ENCODE measurements at places on chromosomes 1 and 21.

DNA sequence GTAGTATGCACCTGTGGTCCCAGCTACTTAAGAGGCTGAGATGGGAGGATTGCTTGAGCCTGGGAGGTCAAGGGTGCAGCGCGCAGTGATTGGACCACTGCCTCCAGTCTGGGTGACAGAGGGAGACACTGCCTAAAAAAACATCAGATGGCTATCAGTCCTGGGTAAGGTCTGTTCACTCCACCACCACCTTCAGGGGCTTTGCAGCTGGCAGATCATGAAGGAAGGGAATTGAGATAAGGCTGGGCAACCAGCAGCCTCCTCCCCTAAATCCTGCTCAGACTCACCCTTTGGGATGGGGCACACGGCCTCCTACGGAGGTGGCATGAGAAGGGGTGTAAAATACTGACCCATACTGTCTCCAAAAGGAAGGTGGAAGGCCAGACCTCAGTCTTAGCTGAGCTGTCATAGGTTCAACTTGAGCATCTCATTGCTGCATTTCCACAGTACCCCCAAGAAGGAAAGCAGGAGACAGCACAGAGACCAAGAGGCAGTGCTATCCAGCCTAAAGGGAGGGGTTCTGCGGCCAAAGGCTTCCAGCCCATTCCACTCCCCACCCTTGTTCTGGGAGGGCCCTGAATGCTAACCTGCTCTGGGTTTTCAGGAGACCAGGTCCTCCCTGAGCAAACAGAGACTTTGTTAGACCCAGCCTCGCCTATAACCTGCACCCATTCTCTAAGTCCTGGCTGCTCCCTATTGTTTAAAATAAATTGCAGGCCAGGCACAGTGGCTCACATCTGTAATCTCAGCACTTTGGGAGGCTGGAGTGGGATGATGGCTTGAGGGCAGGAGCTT is 13.7 kb downstream of the SLC45A3 start:
- H3K36me3 ChIP-seq: peaks cover 2% of the 10 kb centered on the region
- H3K4me3 ChIP-seq: no peak overlapping the region
- DNase-seq: no peak
- H3K4me1 ChIP-seq: peaks cover 2% of the 10 kb centered on the region

DNA sequence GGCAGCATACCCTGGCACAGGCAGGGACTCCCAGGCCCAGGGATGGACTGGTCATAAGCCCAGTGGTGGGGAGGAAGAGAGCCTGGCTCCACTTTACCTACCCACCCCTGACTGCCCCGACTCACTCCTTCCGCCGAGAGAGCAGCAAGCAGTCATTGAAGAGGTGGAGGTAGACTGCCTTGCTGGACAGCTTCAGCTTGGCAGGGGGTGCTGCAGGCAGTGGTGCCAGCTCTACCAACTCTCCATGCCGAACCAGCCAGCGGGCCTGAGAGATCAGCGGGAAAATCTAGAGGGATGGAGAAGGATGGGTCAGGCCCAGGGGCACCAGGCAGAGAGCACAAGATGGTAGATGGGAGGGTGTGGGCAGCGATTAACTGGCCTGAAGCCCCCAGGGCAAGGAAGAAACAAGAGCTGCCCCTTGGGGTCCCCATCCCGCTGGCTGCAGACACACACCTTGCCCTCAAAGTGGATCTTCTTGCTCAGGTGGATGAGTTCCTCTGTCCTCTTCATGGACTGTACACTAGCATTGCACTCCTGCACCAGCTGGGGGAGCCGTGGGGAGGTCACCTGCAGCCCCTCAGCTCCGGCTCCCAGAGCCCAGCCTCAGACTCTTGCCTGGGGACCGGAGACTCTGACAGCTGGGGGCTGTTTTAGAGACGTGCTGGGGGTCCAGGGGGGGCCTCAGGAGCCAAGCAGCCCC is 7.7 kb downstream of the ARHGEF19 start:
- H3K27me3 ChIP-seq: no peaks in the 10 kb centered on the region
- H3K27ac ChIP-seq: peak overlapping the region; percentile 71
- peaks cover 5% of the 10 kb centered on the region for H3K36me3 ChIP-seq
- no peak for DNase-seq
- H3K4me3 ChIP-seq: peak overlapping the region; percentile 52

GRCh38 chr1:198079432-198079951 is 77.3 kb upstream of the NEK7 start:
- DNase-seq: no peak
- H3K36me3 ChIP-seq: no peaks in the 10 kb centered on the region
- peaks cover 28% of the 10 kb centered on the region for H3K27me3 ChIP-seq
- H3K4me3 ChIP-seq: no peak overlapping the region
- H3K27ac ChIP-seq: no peak overlapping the region

GRCh38 chr1:174913225-174913903 is 86.4 kb upstream of the CACYBP start:
- no peak overlapping the region for H3K4me3 ChIP-seq
- no peak for DNase-seq
- H3K4me1 ChIP-seq: peaks cover 11% of the 10 kb centered on the region
- no peak overlapping the region for H3K27ac ChIP-seq
- peaks cover 4% of the 10 kb centered on the region for H3K36me3 ChIP-seq
- H3K27me3 ChIP-seq: no peaks in the 10 kb centered on the region

DNA sequence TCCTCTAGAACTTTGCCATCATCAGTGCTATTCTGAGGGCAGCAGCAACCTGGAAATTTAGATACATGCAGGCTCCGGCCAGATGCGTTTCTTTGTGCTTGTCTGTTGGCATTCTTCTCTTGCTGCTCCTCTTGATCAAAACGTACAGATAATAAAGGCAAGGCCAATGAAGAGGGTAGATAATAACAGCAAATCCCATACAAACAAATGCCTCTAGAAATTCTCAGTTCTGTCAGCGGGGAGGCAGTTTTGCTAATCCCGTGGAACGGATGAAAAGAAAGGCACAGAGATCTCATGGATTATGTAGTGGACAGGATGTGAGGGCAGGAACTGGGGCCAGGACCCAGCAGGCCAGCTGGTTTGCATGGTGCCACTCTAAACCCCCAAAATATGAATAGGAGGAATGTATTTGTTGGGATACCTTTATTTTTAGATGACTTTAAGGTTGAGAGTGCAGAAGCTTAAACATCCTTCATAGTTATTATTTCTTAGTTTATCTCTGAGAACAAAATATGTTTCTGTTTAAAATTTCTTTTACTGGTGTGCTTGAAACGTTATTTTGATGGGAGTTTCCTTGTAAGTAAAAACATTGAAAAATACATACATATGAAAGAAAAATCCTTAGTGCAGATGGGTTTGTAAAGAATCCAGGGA is 1.5 kb downstream of the ITSN1 start:
- peaks cover 19% of the 10 kb centered on the region for H3K4me1 ChIP-seq
- peak overlapping the region; percentile 79 for H3K4me3 ChIP-seq
- peaks cover 10% of the 10 kb centered on the region for H3K27me3 ChIP-seq
- no peak overlapping the region for H3K27ac ChIP-seq
- H3K36me3 ChIP-seq: peaks cover 9% of the 10 kb centered on the region

- no peaks in the 10 kb centered on the region for H3K4me1 ChIP-seq
- no peak for DNase-seq
- H3K27me3 ChIP-seq: peaks cover 44% of the 10 kb centered on the region
- H3K27ac ChIP-seq: no peak overlapping the region
These were observed 30.3 kb upstream of the FMOD start for GRCh38 chr1:203381151-203381751.

DNA sequence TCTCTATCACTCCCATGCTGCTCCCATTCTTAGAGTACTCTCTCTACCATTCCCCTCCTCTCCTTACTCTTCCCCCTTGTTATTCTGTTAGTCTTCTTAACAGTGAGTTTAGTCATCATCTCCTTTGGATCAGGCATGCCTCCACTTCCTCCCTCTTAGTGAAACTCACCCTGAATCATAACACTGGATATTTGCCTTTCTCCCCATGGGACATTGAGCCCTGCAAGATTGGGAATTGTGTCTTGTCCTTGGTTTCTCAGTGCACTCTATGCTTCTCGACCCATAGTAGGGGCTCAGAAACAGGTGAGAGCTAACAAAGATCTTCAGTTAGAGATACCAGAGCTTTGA is 68.3 kb upstream of the GCLM start:
- H3K4me1 ChIP-seq: no peaks in the 10 kb centered on the region
- H3K4me3 ChIP-seq: no peak overlapping the region
- no peaks in the 10 kb centered on the region for H3K36me3 ChIP-seq
- no peaks in the 10 kb centered on the region for H3K27me3 ChIP-seq
- no peak for DNase-seq

- H3K27me3 ChIP-seq: no peaks in the 10 kb centered on the region
- DNase-seq: no peak
- H3K27ac ChIP-seq: no peak overlapping the region
- H3K4me1 ChIP-seq: no peaks in the 10 kb centered on the region
These were observed 333.4 kb upstream of the PKN2 start for GRCh38 chr1:88350648-88351047.

DNA sequence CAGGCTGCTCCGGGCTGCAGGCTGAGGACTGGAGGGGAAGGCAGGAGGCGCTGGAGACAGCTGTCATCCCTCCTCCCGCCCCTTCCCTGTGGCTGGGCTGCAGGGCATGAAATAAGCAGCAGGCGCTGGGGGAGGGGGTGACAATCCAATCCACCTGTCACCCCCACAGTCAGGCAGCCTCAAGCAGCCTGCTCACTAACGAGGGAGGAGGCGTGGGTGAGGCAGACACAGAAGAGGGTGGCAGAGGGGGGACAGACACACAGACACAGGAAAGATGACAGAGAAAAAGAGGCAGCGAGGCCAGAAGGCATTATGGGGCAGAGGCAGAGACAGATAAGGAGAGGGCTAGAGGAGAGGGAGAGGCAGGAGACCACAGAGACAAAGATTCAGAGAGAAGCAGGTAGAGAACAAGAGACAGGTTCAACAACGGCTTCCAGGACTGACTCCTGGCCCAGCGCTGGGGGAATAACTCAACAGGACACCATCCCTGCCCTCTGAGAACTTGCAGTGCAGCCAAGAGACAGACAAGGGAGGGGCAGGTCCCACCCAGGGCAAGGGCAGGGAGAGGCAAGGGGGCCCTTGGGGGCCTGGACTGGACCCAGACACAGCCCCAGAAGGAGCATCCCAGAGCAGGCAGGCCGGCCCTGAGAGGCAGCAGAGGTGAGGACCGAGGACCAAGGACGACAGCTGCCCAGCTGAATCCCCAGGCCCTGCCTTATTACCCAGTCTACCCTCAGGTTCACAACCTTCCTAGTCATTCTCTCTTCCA is 11.2 kb downstream of the MEF2D start:
- H3K36me3 ChIP-seq: peaks cover 25% of the 10 kb centered on the region
- H3K4me3 ChIP-seq: peak overlapping the region; percentile 70
- H3K27ac ChIP-seq: peak overlapping the region; percentile 94
- no peaks in the 10 kb centered on the region for H3K27me3 ChIP-seq
- peak; percentile 38 for DNase-seq
- peaks cover 91% of the 10 kb centered on the region for H3K4me1 ChIP-seq

DNA sequence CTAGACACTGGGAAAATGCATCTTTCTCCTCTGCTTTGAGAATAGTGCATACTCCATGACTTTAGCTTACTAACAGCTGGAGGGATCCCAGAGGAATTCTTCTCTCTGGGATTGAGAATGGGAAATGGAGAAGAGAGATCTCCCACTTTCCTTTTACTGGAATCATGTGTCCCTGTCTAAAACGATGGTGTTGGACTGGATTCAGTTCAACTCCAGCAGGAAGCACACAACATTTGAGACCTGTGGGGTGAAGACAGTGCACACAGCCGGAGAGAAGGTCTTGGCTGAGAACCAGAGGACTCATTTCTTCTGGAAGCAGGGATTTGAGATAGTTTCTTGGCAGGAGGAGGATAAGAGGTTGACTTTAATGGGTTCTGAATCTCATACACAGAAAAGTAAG is 58.7 kb downstream of the TRABD2B start:
- H3K4me1 ChIP-seq: no peaks in the 10 kb centered on the region
- H3K27me3 ChIP-seq: peaks cover 13% of the 10 kb centered on the region
- H3K4me3 ChIP-seq: no peak overlapping the region

GRCh38 chr1:3133686-3134085 is 64.7 kb downstream of the PRDM16 start:
- no peaks in the 10 kb centered on the region for H3K4me1 ChIP-seq
- H3K4me3 ChIP-seq: no peak overlapping the region
- H3K36me3 ChIP-seq: no peaks in the 10 kb centered on the region
- DNase-seq: no peak
- H3K27me3 ChIP-seq: peaks cover 8% of the 10 kb centered on the region
- no peak overlapping the region for H3K27ac ChIP-seq

DNA sequence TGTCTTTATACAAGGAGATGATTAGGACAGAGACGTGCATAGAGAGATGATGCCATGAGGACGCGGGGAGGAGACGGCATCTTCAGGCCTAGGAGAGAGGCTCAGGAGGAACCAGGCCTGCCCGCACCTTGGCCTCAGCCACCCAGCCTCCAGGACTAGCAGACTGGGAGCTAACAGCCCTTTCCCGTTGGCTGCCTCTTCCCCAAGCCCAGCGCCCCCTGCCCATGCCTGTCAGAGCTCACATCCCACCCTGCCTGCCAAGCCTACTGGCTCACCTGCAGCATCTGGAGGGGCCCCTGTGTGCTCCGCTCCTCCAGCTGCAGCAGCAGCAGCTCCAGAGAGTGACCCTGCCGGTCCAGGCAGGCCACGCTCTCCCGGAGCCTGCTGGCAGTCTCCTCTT is 4.0 kb upstream of the TRIM11 start:
- H3K36me3 ChIP-seq: peaks cover 14% of the 10 kb centered on the region
- peaks cover 5% of the 10 kb centered on the region for H3K27me3 ChIP-seq
- H3K27ac ChIP-seq: peak overlapping the region; percentile 46
- H3K4me3 ChIP-seq: no peak overlapping the region
- DNase-seq: no peak

DNA sequence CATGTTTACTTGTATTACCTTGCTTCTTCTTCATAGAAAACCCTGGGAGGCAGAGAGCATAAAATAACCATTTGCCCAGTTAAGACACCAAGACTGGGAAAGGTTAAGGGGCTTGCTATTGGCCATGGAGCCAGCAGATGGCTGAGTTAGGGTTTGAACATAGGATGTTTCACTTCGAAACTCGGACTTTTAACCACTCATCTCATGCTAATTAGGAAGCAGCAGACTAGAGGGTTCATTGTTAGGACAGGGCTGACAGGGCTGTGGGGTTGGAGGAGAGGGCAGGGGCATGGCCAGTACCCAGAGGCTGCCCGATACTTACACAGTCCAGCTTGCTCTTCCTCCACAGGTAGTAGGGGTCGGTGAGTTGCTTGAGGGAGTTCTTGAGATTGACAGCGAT is 17.0 kb downstream of the SLC26A9 start:
- no peaks in the 10 kb centered on the region for H3K36me3 ChIP-seq
- no peaks in the 10 kb centered on the region for H3K4me1 ChIP-seq
- no peak for DNase-seq
- H3K27me3 ChIP-seq: peaks cover 11% of the 10 kb centered on the region
- H3K27ac ChIP-seq: no peak overlapping the region

DNA sequence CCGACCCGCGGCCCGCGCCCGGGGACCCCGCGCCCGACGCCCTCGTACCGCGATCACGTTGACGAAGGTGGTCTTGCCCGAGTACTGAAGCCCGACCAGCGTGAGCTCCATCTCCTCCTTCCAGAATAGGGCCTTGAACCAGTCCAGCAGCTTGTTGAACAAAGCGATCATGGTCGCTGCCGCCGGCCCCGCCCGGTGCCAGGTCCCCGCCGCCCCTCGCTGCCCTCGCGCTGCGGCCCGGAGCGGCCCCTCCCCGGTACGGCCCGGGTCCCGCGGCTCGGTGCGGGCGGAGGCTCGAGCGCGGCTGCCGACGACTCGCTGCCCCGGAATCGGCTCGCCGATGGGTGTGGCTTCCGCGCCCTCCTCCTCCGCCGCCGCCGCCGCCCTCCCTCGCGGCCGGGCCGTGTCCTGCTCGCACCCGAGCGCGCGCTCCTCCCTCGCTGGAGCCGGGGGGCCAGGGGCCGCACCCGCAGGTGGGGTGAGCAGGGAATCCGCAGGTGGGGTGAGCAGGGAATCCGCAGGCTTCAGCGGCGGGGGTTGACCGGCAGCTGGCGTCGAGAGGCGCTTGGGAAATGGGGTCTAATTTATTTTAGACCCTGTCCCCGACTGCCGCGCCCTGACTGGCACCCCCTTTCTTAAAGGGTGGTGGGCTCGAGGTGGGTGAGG is at the start of gene ARL8A:
Gene ARL8A, minus strand, starts transcription at position 336 of the 666 bp plus-strand sequence. Its CDS starts 165 bp downstream, at position 171.
- peaks cover 27% of the 10 kb centered on the region for H3K36me3 ChIP-seq
- peaks cover 17% of the 10 kb centered on the region for H3K4me1 ChIP-seq
- peak within 1 kb of the TSS; percentile 96 for H3K27ac ChIP-seq
- no peaks in the 10 kb centered on the region for H3K27me3 ChIP-seq
- peak; percentile 36 for DNase-seq
